ENCODE measurements at places on chromosomes 4 and X.

- DNase-seq: no peak
Measured at GRCh38 chr4:42733380-42733779, 76.5 kb upstream of the ATP8A1 start.

GRCh38 chrX:20620306-20620705 lies 353.6 kb upstream of the RPS6KA3 start:
- no peak for DNase-seq

- no peak for DNase-seq
Measured at GRCh38 chrX:67094061-67094460, 449.8 kb upstream of the AR start.

GRCh38 chr4:101600287-101600686 lies 190.2 kb upstream of the BANK1 start:
- no peak for DNase-seq

- DNase-seq: no peak
Measured at GRCh38 chr4:33882246-33882990, 2361.9 kb downstream of the ARAP2 start.

GRCh38 chr4:74117024-74117534 lies 18.1 kb upstream of the CXCL2 start:
- no peak for DNase-seq
